ENCODE measurements at places on chromosomes 11 and 22.

DNA sequence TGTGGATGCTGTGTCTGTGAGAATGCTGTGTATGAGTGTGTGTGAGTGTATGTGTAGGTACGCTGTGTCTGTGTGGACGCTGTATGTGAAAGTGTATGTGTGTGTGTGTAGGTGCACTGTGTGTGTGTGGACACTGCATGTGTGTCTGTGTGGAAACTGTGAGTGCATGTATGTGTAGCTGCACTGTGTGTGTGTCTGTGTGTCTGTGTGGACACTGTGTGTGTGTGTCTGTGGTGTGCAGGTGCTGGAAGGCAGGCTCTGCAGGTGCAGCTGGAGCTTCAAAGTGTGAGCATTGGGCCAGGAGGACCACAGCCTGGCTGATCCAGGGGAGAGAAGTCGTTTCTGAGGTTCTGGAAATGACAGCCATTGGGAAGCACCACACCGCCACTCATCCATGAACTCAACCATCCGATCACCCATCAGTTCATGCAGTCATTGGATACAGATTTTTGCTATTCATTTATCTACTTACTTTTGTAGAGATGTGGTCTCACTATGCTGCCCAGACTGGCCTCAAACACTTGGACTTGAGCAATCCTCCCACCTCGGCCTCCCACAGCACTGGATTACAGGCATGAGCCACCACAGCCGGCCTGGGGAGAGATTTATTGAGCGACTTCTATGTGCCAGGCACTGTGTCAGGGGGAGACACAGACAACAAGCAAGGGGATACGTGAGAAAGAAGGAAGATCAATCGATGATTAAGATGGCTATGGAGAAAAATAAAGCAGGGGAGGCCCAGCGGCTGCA is 9.6 kb downstream of the TRPM5 start:
- no peak for DNase-seq

- no peak for DNase-seq
These were observed 29.8 kb downstream of the JAM3 start for GRCh38 chr11:134098566-134099184.

DNA sequence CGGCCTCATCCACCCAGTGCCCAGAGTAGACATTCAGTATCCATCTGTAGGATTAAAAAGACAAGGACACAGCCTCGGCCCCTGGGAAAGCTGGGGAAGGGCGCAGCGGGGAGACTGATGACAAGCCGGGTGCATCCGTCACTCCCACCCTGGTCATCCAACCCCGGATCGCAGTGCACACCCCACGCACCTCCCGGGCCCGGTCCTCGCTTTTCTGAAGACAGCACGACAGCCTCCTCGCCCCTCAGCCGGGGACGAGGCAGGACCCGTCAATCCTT is 1.1 kb downstream of the FCHSD2 start:
- peak; percentile 39 for DNase-seq

DNA sequence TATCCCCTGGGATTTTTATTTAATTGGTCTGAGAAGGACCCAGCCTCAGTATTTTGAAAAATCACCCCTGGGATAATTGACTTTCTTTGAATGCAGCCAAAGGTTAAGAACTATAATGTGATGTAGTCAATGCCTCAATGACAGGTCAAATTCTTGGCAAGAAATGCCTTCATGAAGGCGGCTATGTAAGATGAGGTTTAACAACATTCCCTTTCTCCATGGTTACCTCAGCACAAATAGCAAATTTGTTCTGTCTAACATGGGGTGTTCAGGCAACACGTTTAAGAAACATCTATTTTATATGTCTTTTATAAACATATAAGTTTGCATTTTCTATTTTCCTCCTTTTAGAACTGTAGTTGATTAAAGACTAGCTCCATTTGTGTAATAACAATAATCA is 5.3 kb downstream of the SLN start:
- DNase-seq, result no peak

DNA sequence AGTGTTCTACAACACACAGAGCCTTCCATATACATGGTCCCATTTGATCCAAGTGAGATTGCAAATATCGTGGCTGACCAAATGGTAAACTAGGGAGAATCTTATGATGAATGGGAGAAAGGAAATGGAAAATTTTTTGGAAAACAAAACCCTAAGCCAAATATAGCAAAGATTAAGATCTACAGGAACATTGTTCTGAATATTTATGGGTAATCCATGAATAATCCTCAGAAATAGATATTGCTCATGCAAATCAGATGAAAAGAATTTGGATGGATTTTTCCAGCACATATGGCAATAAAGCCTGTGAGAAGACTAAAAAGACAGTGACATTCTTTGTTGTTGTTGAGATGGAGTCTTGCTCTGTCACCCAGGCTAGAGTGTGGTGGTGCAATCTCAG is 21.7 kb upstream of the PRDM10 start:
- DNase-seq, result no peak

DNA sequence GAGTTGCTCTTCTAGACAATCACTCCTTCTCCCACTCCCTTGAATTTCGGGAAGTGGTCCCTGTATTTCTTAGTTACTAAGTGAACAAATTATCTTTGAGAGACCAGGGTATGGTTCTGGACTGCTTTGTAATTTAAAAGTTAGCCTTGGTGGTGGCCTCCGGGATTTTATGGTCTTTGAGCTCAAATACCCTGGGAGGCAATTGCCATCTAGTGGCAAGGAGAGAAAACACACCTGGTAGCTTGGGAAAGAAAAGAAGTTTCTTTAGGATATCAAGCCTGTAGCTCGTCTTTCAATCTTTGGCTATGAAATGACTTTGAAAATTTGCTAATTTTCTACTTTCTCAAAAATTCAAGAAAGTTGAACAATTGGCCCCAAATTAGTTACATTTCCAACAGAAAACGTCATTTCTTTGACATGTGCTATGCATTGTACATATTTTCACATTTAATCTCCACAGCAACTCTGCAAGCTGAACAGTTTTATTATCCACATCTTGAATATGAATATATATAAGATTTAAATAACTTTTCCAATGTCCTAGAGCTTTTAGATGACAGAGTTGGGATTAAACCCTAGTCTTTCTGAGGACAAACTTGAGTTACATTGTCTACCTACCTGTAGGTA is 39.1 kb downstream of the MMP27 start:
- DNase-seq, result no peak

DNA sequence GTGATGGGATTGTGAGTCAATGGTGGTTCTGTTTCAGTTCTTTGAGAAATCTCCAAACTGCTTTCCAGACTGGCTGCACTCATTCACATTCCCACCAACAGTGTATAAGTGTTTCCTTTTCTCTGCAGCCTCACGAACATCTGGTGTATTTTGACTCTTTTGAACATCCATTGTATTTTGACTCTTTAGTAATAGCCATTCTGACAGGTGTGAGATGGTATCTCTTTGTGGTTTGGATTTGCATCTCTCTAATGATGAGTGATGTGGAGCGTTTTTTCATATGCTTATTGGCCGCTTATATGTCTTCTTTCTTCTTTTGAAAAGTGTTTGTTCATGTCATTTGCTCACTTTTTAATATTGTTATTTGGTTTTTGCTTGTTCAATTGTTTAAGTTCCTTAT is 19.4 kb downstream of the NELL1 start:
- peak; percentile 79 for DNase-seq

DNA sequence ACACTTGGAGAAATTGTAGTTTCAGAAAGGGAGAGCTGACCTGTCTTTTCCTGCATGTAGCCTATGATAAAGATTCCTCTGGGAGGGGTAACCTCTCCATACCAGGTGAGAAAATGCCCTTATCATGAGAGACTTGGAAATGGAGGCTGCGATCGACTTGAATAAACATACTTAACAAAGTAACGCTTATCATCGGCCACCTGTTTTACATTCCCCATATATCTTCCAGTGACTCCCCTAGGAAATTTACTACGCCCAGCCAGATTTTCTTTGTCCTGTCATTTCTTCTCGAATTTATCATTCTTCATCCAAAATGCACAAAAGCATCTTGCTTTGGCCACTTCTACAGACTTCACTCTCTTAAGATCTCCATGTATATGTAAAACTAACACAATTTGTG is 143.5 kb downstream of the CCDC81 start:
- no peak for DNase-seq

DNA sequence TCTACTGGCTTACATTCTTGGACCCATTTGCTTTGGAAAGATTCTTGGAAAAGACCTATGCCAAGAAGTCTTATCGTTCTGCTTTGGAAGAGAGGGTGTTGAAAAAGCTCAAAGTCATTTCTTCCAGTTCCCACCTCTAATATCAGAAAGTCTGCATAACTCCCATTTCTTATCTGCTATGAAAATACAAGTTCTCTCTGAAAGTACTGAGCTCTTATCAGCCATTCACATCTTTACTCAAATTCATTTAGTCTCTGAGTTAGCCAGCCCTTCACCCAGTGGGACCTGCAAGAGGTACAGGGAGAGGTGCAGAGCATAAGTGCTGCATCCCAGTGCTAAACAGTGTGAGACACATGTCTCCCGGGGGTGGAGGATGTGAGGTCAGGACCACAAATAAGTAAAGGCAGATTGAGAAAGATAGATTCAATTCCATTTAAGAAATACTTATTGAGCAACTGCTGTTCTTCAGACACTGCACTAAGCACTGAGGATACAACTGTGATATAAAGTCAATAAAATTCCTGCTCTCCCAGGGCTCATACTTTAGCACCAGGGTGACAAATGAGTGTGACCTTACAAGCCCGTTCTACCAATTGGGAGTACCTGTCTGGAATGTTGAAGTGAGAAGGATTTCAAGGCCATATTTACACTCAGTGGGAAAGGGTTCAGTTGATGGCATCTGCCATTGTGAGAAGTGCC is 76.7 kb downstream of the PISD start:
- no peak for DNase-seq

GRCh38 chr11:31001427-31001826 is 368.1 kb downstream of the DCDC1 start:
- no peak for DNase-seq

DNA sequence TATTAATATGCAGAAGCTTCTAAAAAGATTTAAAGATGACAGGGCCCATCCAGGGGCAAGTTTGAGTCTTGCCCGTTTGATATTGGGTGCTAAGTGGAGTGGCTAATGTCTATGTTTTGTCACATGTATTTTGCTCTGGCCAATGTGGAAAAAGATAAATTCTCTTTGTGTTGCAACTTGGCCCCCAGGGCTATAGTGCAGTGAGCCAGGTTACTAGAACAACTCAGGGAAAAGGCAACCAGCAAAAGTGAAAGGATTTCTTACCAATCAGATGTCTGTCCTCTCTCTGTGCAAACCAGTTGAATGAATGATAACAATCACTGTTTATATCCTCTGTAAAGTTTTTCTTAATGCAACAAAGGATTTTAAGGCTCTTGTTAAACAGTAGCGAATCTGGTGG is 4.6 kb upstream of the CLNS1A start:
- no peak for DNase-seq

DNA sequence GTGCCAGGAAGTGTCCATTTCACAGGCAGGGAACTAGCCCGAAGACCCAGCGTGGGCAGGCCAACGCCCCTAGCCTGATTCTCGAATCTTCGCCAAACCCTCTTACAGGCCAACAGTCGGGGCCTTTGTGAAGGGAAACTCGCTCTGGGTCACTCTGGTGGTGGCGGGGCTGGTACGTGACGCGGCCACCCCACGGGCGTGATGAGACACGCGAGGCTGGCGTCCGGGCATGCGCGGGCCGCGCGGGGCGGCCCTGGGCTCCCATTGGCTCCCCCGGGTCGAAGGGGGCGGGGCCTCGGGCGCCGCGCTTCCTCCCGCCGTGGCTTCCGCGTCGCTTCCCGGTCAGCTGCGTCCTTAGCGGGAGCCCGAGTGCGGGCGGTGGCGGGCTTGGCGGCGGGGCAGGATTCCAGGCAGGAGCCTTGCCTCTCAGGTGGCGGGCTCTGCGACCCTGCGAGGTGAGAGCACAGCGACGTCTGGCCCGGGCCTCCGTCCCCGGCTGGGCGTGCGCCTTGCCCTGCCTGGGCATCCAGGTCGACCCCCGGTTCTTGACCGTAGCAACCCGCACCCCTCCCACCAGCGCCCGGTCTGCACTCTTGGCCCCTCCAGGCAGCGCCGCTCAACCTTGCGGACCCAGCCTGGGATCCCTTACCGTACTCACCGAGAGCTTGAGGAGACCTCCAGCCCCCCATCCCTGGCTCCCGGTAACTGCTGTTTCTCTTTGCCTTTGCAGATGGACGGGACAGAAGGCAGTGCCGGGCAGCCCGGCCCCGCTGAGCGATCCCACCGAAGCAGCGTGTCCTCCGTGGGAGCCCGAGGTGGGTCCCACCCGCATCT is at the start of gene FRMD8:
Gene FRMD8, plus strand, starts transcription at position 331 of the 834 bp plus-strand sequence. Its CDS starts 400 bp downstream, at position 731.
- DNase-seq, result peak; percentile 77

DNA sequence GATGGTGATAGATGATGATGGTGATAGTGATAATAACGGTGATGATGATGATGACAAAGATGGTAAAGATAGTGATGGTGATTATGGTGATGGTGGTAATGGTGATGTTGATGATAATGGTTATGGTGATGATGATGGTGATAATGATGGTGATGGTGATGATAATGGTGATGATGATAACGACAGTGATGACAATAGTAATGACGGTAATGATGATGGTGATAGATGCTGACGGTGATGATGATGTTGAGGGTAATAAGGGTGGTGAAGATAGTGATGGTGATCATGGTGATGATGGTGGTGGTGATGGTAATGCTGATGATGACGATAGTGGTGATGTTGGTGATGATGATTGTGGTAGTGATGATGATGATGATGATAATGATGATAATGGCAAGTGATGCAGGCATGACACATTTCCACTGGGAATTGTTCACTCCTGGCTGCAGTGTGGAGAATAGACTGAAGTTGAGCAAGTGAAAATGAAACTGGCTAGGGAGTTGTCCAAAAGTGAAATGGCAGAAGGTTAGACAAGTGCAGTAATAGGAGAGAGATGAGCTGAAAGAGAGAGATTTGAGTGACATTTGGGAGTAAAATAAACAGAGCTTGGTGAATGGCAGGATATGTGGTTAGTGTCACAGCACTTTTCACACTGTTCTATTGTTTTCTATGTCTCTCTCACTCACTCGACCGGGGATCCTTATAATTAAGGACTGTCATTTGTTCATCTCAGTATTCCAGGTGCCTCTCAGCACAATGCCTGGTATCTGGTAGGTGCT is 992.5 kb downstream of the OPCML start:
- DNase-seq, result no peak

DNA sequence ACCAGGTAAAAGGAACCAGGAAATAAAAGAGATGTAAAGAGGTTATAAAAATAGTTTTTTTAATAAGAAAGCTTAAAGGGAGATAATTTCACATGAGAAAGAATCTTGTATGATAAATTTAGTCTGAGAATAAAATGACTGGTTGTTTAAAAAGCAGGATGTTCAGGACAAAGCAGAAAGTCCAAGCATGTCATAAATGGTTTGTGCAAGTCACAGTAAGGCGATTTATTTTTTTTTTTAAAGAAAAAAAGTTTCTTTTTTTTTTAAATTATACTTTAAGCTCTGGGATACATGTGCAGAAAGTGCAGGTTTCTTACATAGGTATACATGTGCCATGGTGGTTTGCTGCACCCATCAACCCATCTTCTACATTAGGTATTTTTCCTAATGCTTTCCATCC is 30.8 kb downstream of the GLYATL2 start:
- DNase-seq, result peak; percentile 6

DNA sequence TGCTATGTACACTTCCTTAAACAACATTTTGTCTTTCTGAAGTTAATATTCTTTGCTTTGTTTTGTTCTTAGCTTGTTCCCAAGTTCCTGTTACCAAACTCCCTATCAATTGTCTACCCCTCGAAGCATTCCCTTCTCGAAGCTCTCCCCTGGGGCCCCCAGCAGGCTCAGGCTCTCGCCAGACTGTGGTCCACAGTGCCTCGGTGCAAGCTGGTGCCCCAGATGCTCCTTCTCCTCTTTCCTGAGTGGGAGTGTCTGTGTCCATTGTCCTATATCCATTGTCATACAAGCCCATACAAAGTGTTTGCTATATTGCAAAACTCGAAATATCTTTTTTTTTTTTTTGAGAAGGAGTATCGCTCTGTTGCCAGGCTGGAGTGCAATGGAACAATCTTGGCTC is 51.7 kb upstream of the RTL6 start:
- DNase-seq, result no peak

Measured in SJCRH30 (cell line).